Forelimb muscle (tissue), 1 donor: ENCODE measurements at places on chromosomes 13 and 19.

- DNase-seq: no peak
Measured at GRCh38 chr19:926323-926588, 421 bp downstream of the ARID3A start.

DNA sequence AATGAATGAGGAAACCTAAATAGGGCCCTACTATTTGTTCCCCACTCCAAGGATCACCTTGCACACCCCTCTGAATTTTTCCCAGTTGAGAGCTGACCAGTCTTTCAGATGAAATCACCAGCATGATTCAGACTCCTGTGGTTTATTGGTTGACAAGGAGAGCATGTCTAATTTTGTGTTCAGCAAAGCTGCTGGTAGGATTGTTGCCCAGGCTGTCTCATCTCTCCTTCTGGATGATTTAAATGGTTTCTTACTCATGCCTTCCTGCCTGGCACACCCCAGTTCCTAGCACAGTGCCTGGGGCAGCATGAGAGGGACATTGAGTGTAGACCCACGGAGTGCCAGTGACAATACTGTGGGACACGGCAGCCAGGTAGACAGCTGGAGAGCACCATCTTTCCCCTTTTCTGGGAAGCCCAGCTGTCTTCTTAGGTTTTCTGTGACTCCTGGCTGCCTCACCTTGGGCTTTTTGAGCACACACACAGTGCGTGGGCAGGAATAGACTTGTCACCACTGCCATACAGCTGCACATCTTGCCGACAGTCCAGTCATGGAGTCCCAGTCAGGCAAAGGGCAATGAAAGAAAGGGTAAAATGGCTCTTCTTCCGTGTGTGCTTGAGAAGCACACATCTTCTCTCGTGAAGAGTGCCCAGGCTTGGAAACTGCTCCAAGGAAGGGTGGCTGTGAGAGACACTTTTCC is 12.3 kb downstream of the FGF9 start:
- no peak for DNase-seq

- DNase-seq: no peak
Measured at GRCh38 chr13:113598081-113598410, 13.5 kb downstream of the TFDP1 start.

GRCh38 chr19:30587869-30588268 is 215.7 kb downstream of the ZNF536 start:
- no peak for DNase-seq

GRCh38 chr19:7196763-7197118 is 97.5 kb downstream of the INSR start:
- no peak for DNase-seq
